ENCODE measurements at places on chromosomes 1 and 21.

GRCh38 chr1:78440381-78440793 is 50.4 kb upstream of the PTGFR start:
- no peak for DNase-seq

DNA sequence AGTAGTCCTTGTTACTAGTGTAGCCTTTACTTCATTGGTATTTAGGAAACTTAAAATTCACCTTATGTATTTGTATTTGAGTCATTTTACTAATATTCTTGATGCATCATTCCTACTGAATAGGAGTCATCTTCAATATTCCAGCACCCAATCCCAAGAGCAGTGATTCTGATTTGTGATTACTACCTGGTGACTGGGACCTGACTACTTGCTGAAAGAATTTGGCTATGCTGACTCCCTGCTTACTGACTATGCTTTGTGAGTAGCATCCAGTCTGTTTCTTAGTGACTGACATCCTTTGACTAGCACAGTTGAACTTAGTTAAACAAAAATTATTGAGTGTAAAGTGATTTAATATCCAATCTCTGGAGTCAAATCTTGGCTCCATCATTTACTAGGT is 129.9 kb upstream of the NEGR1 start:
- DNase-seq = no peak

- no peak for DNase-seq
These were observed 78.1 kb downstream of the DESI2 start for GRCh38 chr1:244730934-244731434.

- DNase-seq = no peak
These were observed 49.9 kb downstream of the TMEM53 start for GRCh38 chr1:44624268-44624901.

DNA sequence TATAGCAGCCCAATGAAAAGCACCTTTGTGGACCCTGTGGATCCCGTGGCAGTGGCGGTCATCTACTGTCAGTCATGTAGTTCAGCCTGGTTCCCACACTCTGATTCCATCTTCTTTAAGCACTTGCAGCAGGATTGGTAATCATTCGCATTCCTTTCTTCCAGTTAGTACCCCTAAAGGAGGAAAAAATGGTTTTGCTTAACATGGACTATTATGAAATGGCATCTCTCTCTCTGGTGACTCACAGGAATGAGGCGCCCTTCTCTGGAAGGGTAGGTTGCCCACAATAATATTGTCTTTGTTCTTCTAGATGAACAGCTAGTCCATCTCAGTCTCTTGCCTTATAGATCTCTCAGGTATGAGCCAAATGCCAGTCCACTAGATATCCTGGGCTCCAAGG is 127.9 kb upstream of the MROH9 start:
- no peak for DNase-seq

- DNase-seq = no peak
These were observed 101.4 kb downstream of the CC2D1B start for GRCh38 chr1:52264530-52265115.

GRCh38 chr1:19814681-19815503 is at the start of gene RNF186:
TSS of gene RNF186 (minus strand) at chr1:19815283. CDS start at chr1:19815101, 182 bp downstream.
- DNase-seq = no peak

GRCh38 chr21:19523061-19523460 is 1119.5 kb upstream of the TMPRSS15 start:
- DNase-seq = no peak

DNA sequence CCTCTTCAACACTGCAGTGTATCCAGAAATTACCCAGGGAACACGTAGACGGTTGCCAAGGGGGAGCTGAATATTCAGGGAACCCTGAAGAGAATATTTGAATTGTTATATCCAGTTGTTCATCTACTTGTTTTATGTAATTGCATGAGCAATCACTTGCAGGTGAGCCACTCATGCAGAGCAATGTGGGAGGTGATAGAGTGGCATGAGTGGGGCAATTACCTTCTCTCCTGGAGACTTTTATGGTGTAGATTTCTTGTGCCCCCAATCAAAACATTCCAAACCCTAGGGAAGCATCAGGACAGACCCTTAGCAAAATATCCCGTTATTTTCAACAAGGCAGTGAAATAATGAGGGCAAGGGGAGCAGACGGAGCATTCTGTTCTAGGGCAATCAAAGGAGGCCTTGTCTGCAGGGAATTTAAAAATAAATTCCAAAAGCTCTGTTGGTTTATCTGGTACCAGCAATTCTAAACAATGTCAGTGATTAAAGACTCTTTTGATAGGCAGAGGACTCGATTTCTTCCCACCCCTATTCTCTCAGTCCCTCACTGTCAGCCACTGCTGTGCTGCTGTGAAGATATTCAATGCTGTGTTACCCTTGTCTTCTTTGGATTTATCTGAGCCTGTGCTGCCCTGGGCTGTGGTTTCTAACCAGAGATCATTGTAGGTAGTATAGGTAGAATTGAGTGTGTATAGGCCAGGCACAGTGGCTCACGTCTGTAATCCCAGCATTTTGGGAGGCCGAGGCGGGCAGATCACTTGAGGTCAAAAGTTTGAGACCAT is 180.2 kb upstream of the MAP1LC3C start:
- no peak for DNase-seq

DNA sequence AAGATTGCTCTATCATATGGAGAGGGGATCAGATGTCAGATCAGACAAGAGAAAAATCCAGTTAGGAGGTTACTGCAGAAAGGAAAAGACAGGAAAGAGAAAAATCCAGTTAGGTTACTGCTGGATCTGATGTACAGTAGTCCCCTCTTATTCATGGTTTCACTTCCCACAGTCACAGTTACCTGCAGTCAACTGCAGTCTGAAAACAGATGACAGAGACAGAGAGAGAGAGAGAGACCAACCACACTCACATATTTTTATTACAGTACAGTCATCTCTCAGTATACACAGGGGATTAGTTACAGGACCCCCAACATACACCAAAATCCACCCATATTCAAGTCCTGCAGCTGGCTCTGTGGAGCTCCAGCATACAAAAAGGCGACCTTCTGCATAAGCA is 29.3 kb downstream of the NUP133 start:
- DNase-seq = no peak

DNA sequence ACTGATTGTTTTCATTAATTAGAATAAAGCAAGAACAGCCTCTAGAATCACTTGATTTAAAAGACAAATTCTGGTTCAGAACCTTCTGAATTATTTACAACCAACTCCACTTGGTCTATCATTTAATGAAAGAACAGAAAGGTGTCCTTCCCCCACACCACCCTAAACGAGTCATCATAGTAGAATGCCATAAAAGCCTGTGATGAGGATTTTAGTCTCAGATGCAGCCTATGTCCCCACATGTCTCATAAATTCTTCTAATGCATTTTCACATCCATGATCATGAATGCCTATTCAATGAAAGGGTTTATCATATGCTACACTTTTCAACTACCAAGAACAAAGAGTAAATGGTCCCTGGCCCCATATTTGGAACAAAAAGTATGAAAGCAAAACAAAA is 508.1 kb downstream of the DPYD start:
- no peak for DNase-seq

DNA sequence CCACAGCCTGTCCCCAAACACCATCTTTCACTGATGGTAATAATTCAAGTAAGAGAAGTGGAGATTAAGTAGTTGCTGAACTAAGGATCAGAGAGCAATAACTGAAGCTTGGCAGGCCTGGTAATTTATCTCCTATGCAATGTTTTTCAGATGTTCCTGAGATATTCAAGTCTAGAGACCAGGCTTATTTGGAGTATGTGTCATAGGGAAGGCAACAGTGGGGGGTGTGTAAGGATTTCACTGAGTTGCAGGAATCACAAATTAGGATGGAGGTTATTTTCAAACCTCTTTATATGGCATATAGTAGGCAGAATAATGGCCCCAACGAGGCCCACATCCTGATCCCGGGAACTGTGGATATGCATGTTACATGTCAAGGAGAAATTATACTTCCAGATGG is 171.7 kb downstream of the KCNJ6 start:
- DNase-seq = no peak

DNA sequence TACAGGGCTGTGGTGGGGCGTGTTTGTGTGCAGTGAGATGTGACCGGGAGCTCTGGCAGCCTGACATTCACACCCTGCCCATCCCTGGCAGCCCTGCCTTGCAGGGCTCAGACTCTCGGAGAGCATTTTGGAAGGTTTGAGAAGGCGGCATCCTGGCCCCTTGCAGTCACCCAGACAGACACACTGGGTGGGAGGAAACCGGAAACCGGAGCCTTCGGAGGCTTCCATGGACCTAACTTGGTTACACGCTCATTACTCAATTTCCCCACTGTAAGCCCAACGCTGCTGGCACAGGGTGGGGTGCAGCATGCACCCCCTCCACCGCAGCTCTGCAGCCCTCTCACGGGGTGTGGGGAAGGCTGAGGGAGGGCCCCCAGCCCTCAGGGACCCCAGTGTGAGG is 22.2 kb upstream of the RSPO1 start:
- no peak for DNase-seq

- no peak for DNase-seq
These were observed 1.2 kb downstream of the RUNX3 start for GRCh38 chr1:24928689-24929397.
